PC-3 (cell line): ENCODE measurements at places on chromosomes 11 and 22. TPM values are rescaled to one million over a fixed set of nuclear protein-coding genes. Genes with fewer than 3 reads are reported as not detected.
A peak's percentile ranks its signal among the peaks of the same experiment; 100 is the strongest.

DNA sequence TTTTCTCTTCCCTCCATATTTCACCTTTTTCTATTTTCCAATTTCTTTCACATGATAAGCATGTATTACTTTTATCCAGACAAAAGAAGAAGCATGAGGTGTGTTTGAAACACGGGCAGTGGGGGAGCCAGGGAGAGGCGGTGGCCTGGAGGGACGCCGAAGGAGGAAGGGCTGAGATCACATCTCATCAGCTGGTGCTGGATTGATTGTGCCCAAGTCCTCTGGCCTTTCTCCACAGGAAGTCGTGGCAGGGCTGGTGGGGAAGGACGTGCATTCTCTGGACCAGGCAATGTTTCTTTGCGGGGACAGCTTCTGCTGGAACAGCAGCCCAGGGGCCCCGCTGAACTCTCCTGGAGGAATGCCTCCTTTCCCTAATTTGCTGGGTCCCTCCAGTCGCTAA lies 82.9 kb downstream of the MIAT start:
- no peak for DNase-seq

GRCh38 chr11:27386181-27386845 lies 23.3 kb upstream of the CCDC34 start:
- DNase-seq, result no peak

GRCh38 chr11:27291954-27292636 lies 70.9 kb downstream of the CCDC34 start:
- no peak for DNase-seq

GRCh38 chr22:49872347-49872746 lies 18.7 kb downstream of the ZBED4 start:
- DNase-seq, result no peak

DNA sequence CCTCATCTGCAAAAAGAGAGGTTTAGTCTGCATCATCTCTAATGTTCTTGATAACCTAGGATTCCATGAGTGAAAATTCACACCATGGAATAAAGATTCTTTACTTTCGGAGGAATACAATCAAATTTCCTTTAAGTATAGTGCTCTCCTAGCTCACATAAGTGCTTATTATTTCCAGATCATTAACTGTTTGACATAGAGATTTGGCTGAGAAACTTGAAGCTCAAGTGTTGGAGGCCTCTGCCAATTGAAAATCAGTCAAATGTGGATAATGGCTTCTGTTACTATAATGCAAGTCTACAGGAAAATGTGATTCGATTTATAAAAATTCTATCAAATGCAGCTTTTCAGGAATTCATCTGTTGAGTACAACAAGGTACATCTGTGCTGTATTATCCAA lies 144.6 kb downstream of the KIF18A start:
- DNase-seq, result no peak

- peak; percentile 91 for DNase-seq
These were observed 62.0 kb downstream of the IGF2 start for GRCh38 chr11:2077061-2077802.

DNA sequence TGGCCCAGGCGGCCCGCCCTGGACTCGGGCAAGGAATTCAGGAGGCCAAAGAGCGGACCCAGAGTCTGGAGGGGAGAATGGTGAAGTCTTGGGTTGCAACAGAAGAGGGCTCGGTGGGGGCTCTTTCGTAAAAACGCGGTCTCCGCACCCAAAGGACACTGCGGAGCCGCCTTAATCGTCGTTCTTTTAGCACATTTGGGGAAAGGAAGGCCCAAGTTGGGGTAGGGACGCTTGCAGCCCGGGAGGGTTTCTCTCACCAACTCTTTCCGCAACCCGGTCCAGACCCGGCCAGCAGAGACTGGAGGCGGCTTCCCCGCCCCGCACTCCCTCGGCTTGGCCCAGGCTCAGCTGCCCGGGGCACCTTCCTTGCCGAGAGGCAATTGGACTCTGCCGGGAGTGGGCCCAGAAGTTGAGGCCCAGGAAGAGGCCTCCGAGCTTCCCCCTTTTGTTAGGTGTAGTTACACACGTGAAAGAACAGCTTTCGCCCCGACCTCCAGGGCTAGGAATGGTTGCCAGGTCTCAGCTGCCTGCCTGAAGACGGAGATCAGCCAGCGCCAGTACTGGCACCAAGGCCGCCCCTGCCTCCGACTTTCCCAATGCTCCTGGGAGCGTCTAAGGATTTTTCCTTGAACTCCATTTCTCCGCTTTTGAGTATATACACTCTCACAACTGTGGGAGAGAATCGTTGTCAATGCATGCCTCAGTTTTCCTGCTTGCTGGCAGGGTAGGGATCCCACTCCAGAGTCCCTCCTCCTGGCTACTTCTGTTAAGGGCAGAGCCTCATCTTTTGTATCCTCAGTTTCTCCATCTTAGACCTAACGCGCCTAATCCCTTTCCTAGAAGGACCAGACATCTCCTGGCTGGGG lies 3.7 kb downstream of the ALX4 start:
- no peak for DNase-seq

DNA sequence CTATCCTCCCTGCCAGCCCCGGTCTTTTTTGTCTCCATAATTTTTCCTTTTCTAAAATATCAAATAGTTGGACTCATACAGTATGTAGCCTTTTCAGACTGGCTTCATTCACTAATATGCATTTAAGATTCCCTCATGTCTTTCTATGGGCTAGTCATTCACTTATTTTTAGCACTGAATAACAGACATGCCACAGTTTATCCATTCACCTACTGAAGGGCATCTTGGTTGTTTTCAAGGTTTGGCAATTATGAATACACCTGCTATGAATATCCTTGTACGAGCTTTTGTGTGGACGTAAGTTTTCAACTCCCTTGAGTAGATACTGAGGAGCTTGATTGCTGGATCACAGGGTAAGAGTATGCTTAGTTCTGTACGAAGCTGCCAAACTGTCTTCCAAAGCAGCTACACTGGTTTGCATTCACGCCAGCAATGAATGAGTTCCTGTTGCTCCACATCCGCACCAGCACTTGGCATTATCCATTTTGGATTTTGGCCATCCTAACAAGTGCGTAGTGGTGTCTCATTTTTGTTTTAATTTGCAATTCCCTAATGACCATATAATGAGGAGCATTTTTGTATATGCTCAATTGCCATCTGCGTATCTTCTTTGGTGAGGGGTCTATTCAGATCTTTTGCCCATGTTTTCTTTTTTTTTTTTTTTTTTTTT lies 21.1 kb downstream of the ALG12 start:
- no peak for DNase-seq

DNA sequence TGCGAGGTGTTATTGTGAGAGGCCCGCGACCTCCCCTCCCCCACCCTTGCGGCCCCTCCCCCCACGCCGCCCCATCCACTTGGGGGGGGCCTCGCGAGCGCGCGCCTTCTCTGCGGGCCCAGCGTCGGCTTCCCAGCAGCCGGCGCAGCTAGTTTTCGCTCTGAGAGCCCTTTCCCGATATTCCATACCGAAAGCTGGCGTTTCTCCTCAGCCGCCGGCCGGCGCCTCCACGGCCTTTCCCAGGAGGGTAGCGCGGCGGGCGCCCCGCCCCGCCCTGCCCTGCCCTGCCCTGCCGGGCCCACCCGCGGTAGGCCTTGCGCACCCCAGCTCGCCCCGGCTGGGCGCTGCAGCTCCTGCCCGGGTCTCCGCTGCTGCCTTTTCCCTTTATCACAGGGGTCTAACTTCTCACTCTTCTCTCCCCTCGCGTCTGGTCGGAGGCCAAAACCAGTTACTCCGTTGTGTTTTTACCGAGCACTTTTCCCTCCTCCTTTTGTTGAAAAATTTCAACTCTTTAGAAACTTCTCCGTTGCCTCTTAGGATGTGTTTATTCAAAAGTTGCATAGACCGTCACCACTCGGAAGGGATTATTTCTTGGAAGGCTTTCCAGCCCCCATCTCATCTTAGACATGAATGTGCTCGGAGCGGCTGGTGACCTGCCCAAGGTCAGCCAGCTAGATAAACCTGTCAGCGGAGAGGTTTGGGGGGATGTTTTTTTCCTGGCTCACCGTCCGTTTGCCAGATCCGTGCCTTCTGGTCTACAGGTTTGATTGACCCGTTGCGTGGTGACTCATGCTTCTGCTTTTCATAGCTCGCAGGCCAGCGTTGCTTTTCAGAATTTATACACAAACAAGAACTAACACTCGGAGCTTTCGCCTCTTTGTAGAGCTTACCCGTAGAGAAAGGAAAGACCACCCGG lies 648 bp downstream of the PAFAH1B2 start:
- peak; percentile 79 for DNase-seq

GRCh38 chr11:29780756-29781155 lies 236.1 kb downstream of the KCNA4 start:
- DNase-seq, result no peak

- no peak for DNase-seq
These were observed 13.7 kb downstream of the GRAP2 start for GRCh38 chr22:39914584-39914983.

- DNase-seq, result peak; percentile 81
These were observed 5.3 kb downstream of the YAP1 start for GRCh38 chr11:102115557-102115956.

DNA sequence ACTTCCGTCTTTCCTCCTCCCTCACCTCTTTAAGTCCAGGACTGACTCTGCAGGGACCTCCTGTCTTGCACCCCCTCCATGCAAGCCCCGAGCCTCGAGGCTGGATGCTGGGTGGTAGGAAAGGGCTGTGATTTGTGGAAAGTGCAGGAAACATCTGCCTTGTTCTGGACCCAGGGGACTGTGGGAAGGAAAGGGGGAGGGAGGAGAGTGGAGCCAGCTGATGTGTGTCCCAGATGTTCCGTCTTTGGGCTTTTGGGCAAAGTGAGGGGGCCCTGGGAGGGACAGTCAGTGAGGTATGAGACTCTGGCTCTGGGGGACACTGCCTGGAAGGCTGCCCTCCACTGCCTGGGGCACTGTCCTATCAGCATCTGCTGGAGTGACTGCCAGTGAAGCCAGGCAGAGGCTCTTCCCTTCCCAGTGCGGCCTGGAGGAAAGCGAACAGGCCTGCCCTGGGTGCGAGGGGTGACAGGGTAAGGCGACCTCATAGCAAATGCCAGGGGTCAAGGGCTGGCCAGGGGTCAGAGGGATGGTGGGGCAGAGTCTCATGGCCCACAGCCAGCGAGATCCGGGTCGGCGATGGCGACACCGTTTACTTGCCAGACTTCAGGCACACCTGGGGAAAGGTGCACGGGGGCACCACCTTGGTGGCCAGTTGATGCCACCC lies 1.7 kb downstream of the MRGPRD start:
- DNase-seq, result no peak

DNA sequence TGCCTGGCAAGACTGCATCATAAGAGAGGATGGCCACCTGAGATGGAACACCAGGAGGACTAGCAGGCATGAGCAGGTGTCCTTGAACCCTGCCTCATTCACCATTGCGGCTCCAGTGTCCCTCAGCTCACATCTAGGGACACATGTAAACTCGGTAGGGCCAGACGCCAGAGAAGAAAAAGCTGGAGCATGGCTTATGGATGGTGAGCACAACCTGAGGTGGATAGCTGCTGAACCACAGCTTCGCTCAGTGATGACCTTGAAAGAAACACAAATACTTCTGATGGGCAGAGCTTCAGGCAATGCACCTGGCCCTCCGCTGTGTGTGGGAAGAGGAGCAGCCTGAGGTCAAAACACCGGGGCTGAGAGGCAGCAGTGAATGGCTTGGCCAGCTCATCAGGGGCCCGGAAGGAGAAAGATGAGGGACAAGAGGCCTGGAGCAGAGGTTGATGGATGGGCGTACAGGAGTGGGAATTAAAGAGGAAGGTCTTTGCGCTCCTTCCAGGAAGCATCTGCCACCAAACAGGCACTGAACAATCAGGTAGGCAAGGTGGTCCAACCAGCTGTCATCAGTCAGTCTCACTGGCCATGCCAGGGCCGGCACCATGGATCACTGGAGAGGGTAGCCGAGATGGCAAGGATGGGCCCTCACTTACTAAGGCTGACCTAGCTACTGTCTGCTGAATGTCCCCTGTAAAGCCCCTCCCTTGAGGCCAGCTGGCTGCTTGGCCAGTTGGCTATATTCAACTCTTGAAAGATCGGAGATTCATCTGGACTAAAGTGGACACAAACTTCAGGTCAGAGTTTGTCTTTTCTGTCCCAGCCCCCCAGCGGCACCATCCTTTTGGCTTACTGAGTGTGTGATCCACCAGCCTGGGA lies 89.7 kb downstream of the MYEOV start:
- DNase-seq, result no peak

- DNase-seq, result peak; percentile 99
These were observed 511 bp upstream of the CLCF1 start for GRCh38 chr11:67373648-67374570.

GRCh38 chr11:47464483-47464882 lies 15.5 kb upstream of the RAPSN start:
- DNase-seq, result no peak

GRCh38 chr11:132111838-132112237 lies 741.4 kb downstream of the NTM start:
- peak; percentile 76 for DNase-seq

DNA sequence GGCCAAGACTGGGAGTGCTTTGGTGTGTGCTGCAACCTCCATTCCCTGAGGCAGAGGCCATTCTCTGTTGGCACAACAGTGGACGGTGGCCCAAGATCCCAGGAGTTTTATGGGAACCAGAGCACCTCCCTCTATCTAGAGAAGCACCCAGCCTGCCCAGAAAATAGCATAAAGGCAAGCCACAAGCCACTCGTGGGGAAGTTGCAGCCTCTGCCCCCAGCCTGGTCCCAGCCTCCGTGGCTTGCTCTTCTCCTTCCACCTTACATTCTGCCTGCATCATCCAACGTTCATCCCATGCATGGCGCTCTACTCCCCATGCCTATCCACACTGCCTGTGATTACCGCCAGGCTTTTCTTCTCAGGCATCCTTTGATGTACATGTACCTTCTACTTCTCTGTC lies 15.8 kb downstream of the IL17RA start:
- DNase-seq, result no peak

DNA sequence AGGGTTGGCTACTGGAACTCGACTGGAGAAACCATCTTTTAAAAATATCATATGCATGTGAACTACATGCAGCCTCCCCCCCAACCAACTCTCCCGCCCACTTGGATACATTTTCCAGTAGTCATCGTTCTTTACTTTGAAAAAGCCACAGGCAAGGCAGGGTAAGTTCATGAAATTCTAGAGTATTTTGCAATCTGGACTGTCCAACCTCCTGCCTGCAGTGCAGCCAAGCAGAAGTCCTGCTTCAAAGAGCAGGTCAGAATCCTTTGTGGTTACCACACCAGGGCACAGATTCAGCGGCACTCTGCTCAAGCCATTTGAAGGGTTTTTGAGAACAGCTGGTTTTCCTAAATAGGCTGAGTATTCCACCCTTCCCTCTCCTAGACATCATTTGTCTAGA lies 12.1 kb downstream of the ELF5 start:
- DNase-seq, result peak; percentile 82

- DNase-seq, result no peak
These were observed 622.5 kb downstream of the TBC1D22A start for GRCh38 chr22:47384977-47385376.

- no peak for DNase-seq
These were observed 23.0 kb downstream of the TSKU start for GRCh38 chr11:76806131-76806530.

Gene NAALAD2
- total RNA-seq, result 0.29 TPM in 1 of 2 replicates, not detected in the other

Gene OR2AG1
- total RNA-seq, result not detected in 2 replicates

Gene UPB1
- 0.29 TPM in 1 of 2 replicates, not detected in the other for total RNA-seq

Gene ACRV1
- total RNA-seq, result not detected in 2 replicates

Gene SYNGR1
- 7.8 and 9.0 TPM in 2 replicates for total RNA-seq

Gene MS4A4A
- total RNA-seq, result not detected in 2 replicates

Gene PHF21B
- total RNA-seq, result 0.12 TPM in 1 of 2 replicates, not detected in the other

Gene KDM4D
- 2.7 and 4.1 TPM in 2 replicates for total RNA-seq
